ENCODE measurements at places on chromosomes 3 and 15.

GRCh38 chr3:23909341-23909740 is 7.4 kb downstream of the NKIRAS1 start:
- no peak for DNase-seq

DNA sequence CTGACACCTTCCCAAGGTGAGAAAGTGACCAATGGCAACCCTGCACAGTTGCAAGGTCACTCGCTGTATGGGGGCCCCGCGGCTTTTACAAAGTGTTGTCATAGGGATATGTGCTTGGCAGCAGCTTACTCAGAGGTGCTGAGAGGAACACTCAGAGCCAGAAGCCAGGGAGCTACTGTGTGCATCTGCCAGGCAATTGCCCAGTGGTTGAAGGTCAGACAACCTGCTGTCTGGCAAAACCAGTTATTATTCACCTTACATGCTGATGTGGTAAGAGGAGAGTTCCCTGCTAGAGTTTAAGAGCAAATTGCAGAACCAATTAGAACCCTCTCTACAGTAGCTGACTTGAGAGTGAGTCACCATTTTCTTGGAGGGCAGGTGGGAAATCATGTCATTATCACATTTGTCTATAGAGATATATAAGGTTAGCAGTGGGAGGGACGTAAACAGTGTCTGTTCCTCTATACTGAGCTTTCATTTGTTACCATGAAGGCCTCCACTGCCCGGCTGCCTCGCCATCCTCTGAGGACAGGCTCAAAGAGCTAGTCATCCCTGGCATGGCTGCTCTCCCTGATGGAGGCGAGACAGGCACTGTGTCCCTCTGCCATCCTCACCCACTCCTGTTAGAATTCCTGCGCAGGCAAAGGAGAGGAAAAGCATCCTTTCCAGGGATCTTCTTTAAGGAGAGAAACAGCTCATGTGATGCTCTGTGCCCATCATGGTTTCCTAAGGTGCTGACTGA is 274.4 kb downstream of the PLCL2 start:
- DNase-seq = no peak

- DNase-seq = no peak
Observed at GRCh38 chr3:130601442-130601971, 84.5 kb downstream of the COL6A6 start.

GRCh38 chr3:2920103-2920502 is 190.1 kb downstream of the IL5RA start:
- no peak for DNase-seq

DNA sequence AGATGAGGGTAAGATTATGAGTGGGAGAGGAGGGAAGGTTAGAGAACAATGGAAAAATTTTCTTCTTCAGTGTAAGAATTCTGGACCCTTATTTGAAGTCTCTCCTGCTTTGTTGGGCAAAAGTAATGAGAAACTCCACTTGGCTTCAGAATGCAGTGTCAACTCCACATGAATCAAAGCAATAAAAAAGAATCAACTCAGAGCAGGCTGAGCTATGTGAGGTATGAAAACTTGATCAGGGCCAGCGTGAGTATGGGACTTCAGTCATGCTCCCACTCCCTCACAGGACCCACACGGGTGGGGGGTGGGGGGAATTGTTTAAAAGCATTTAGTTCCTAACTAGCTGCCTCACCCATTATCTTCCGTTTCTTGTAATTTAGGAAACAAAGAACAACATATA is 502.2 kb downstream of the PDCD6IP start:
- no peak for DNase-seq

GRCh38 chr3:123072152-123072551 is 5.3 kb downstream of the PDIA5 start:
- no peak for DNase-seq

DNA sequence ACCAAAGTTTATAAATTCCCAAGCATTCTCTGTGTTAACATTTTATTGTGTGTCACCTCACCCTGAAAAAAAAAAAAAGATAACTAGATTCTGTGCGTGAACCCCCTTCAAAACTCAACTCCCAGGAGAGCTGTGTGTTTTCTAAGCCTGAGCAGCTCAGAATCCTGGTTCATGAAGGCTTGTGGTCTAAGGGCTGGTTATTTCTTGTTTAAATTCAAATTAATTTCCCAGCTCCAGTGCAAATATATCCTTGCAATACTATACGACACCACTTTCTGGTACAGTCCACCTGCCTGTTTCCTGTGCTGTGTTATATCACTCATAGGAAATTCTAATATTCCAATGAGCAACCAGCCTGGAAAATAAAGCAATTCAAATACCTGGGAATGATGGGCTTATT is 23.4 kb upstream of the MYZAP start:
- DNase-seq = no peak

GRCh38 chr3:113079218-113079961 is 88.6 kb downstream of the GTPBP8 start:
- DNase-seq = no peak

DNA sequence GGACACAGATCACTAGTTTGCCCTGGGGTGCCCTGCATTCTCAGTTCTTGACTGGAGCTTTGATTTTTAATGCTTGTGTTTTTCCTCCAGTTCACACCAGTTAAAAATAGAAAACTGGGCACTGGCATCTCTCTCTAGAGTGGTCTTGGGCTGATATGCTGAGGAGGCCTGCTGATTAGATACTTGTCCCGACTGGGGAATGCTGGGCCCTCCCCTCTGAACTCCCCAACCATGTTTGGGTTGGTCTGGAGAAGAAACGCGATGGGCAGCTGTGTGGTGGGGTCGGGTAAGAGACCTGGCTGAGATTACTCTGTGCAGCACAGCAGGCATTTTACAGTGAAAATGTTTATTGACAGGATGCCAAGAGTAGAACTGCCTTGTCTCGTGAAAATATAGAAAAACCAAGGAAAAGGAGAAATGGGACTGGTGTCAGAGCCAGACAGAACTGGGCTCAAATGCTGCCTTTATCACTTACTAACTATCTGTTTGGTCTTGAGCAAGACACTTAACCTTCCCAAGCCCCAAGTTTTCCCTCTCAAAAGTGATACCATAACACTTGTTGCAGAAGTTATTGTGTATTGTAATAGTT is 1.6 kb upstream of the ACTC1 start:
- no peak for DNase-seq

DNA sequence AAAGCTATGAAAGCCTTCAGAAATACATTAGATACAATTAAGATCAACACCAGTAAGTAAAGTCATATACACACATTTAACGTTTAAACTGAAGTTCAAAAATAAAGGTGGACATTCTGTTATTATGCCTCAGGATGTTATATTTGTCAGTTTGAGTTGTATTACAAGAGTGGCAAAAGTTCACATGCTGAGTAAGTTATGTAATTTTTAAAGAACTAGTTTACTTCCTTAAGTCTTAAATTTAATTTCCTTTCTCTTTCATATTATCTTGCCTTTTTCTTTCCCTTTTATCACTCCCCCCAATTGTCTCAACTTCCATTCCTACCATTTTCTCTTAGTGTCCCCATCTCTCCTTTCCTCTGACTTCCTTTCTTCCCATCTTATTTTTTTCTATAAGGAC is 4.9 kb upstream of the GPR87 start:
- no peak for DNase-seq

- DNase-seq = no peak
Observed at GRCh38 chr15:66824424-66824823, 122.4 kb downstream of the SMAD6 start.

DNA sequence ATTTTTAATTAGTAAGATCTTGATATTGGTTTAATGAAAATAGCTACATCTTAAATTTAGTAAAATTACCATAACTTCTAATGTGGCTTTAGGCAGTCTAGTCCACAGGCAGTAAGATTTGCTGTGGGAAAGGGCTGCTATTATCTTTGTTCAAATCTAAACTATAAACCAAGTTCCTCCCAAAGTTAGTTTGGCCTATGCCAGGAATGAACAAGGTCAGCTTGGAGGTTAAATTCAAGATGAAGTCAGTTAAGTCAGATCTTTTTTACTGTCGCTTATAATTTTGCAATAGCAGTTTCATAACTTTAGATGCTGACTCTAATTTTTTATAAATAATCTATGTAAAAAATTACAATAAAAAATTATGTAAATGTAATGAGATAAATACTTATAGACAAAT is 1016.9 kb upstream of the ALCAM start:
- DNase-seq = no peak

- DNase-seq = no peak
Observed at GRCh38 chr15:48803877-48804276, 7.0 kb downstream of the CEP152 start.

- DNase-seq = no peak
Observed at GRCh38 chr3:172179680-172180399, 140.5 kb downstream of the FNDC3B start.

DNA sequence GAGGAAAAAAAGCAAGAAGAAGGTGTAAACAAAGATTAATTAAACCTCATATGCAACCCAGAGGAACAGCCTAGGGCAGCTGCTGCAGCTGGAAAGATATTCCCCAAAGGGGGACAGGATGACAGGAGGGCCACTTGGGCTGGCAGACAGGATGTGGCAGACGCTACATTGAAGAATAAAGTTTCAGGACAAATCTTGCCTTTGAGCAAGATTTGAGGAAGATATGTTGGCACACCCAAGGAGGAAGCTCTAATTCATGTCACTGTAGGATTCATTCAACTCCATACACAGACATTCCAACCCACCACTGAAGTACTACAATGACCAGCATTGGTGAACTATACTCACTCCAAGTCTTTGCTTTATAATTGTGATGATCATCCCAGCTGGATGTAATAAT is 504.0 kb downstream of the SHQ1 start:
- no peak for DNase-seq

DNA sequence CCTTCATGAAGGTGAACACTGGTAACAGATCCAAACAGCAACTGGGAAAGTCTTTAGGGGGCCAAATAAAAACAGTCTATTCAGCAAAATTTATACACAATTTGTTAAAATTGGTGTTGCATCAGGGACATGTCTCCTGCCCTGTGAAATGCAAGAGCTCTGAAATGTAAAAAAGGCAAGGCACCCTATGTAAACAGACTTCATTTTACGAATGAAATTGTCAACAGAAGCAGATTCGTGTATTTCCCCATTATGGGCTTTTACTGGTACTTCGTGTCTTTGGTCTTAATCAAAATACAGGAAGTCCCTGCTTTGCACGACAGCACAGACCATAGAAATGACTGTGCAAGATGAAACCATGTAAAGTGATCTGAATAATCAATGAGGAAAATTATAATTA is 127.3 kb upstream of the THBS1 start:
- DNase-seq = no peak

GRCh38 chr15:91127236-91127955 is 27.3 kb downstream of the SV2B start:
- DNase-seq = no peak

- no peak for DNase-seq
Observed at GRCh38 chr3:73661265-73661664, 36.5 kb upstream of the PDZRN3 start.
